ENCODE measurements at places on chromosomes 4 and X.
A peak's percentile ranks its signal among the peaks of the same experiment; 100 is the strongest.

- no peak for DNase-seq
Observed at GRCh38 chrX:9845578-9845952, 59.3 kb downstream of the SHROOM2 start.

- DNase-seq: no peak
Observed at GRCh38 chrX:129908636-129909035, 2.7 kb downstream of the UTP14A start.

DNA sequence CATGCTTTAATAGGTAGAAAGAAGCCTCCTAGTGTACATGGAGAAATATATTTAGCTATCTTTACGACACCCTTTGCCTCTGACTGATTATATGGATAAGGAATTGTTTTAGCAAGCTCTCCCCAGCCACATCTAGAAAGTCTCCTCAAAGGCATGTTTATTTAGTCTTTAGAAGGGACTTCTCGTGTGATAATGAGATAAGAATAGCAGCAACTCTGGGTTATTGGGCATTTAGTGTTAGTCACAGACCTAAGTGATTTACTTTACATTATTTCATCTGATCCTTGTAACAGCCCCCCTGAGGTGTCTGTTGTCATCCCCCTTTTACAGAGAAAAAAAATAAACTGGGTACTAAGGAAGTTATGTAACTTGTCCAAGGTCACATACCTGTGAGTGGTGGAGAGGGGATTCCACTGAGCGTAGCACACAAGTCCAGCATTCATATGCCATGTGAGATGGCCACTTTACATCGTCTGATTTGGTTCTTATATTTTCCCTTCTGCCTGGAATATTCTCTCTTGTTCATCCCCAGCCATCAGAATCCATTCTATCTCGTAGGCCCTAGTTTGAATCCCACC lies 77.7 kb downstream of the TSPAN7 start:
- no peak for DNase-seq

DNA sequence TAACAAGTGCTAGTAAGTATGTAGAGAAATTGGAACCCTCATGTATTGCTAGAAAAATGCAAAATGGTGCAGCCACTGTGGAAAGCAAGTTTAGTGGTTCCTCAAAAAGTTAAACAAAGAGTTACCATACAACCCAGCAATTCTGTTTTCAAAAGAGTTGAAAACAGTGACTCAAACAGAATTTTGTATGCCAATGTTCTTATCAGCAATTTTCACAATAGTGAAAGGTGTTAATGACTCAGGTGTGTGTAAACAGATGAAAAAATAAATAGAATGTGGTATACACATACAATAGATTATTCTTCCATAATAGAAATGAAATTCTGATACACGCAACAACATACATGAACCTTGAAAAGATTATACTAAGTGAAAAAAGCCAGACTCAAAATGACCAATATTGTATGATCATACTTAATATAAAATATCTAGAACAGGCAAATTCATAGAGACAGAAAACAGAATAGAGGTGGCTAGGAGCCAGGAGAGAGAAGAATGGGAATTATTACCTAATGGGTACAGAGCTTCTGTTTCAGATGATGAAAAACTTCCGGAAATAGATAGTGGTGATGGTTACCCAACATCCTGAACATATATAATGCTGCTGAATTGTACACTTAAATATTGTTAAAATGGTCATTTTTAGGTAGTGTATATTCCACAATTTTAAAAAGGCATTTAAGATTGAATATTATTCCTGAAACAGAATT lies 51.6 kb downstream of the WDFY3 start:
- no peak for DNase-seq

- DNase-seq: no peak
Observed at GRCh38 chr4:174406383-174406782, 115.9 kb downstream of the HPGD start.

DNA sequence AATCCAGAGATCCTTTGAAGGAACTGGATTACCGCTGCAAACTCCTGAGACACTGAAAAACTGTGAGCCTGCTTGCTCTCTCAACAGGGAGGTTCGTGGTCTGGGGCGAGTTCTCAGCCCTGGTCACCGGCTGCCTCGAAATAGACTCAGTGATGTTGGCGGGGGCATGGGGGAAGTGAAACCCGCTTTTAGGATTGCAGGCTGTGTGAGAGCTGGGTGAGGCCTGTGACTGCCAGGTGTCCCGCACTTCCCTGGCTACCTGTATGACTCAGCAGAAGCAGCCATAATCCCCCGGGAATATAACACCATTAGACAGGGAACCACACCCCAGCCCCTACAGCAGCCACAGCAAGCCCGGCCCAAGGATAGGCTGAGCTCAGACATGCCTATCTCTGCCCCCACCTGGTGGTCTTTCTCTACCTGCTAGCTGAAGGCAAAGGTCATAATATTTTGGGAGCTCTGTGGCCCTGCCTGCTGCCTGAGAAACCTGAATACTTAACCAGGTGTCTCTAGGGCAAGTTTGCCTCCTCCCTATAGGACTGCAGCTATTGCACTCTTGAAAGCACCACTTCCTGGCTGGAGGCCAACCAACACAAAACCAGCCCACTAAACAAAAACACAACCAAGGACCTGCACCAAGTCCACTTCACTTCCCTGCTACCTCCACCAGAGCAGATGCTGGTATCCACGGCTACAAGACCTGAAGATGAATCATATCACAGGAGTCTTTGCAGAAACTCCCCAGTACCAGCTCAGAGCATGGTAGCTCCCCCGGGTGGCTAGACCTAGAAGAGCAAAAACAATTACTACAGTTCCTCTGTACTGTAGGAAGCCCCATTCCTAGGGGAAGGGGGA lies 202.0 kb downstream of the RRAGB start:
- DNase-seq: no peak

DNA sequence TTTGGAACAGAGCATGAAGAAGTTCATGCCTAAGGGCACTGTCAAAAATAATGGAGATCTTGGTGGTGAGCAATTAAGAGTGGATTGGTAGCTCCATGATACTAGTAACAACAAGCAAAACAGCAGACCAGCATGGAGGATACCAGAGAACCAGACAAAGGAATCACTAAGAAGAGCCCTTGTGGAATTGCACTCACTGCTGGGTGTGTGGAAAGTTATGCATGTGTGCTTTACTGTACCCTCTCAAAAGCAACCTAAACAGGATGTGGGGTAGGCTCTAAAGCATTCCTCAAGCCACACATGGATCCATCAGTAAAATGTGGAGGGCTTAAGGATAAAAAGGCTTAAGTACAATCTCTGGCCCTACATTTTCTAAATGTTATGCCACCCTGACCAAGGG lies 69.5 kb downstream of the AR start:
- DNase-seq: no peak

DNA sequence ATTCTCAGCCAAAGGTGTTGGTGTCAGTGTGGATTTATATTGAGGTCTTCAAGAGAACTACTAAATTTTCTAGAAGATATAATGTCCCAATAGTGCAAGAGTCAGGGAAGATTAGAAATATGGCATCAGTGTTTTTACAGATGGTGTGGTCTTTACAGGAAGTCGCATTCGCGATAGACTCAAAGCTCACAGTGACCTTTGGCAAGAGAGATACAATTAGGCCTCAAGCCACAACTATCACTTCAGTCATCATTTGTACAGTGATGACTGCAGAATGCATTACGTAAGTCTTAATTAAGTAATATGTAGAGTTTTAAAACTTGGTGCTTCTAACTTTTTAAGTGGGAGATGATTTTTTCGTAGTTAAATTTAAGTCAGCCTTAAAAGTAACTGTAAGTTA lies 237.2 kb upstream of the FSTL5 start:
- DNase-seq: no peak

DNA sequence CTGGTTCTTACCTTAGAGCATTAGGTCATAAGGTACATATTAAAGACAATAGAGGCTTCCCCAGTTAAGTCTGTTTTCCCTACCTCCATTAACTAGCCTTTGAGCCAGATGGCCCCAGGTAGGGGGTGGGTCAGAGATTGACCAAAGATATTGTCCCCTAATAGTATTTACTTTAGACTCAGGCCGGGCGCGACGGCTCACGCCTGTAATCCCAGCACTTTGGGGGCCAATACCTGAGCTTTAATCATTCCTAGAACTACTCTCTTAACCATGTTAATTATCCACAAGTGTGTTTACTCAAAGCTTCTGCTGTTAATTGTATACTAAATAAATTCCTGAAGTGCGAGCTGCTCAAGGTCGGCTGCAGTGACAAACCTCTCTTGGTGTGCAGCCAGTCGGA lies 28.0 kb upstream of the AMBN start:
- DNase-seq: no peak

- peak; percentile 57 for DNase-seq
Observed at GRCh38 chrX:30521440-30522182, 56.0 kb downstream of the TASL start.

DNA sequence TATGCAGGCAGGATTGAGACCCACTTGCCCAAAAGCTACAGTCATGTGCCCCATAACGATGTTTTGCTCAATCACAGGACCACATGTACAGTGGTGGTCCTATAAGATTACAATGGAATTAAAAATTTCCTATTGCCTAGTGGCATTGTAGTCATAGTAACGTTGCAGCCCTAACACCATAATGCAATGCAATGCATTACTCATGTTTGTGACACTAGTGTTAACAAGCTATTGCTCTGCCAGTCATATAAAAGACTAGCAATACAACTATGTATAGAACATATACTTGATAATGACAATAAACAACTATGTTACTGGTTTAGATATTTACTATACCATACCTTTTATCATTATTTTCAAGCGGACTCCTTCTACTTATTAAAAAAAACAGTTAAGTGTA lies 50.6 kb downstream of the VGLL1 start:
- no peak for DNase-seq

DNA sequence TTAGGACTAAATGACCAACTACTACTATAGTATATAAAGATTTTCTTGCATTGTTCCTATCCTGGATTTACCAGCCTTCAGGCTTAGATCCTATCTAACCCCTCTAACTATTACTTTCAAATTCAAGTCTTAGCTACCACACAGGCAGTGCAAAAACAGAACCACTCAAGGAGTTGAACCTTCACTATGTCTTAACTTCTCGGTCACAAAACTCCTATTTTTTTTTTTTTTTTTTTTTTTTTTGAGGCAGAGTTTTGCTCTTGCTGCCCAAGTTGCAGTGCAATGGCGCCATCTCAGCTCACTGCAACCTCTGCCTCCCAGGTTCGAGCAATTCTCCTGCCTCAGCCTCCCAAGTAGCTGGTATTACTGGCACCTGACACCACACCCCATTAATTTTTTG lies 6.3 kb upstream of the FAM200B start:
- no peak for DNase-seq

GRCh38 chr4:148344352-148344751 lies 97.9 kb downstream of the NR3C2 start:
- no peak for DNase-seq

- no peak for DNase-seq
Observed at GRCh38 chrX:16577483-16578029, 72.4 kb upstream of the S100G start.

GRCh38 chrX:18353931-18354368 lies 538 bp downstream of the SCML2 start:
- no peak for DNase-seq

GRCh38 chr4:76199664-76200211 lies 13.9 kb downstream of the SCARB2 start:
- peak; percentile 86 for DNase-seq

DNA sequence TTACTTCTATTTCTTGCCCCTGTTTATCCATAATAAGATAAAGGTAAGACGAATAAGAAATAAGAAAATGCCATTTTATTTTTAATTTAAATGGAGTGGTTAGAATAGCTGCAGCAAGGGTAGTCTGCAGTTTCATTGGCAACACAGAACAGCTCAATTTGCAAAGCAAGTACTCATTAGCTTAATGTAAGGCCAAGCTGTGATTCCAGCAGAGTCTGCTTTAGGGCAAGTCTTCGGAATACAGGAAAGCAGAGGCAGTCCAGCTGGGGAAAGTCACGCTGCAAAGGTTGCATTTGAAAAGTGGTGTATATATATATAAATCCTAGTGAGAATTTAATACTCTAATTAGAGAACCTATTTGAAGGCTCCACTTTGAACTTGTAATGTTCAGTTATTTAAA lies 59.0 kb downstream of the ANXA10 start:
- no peak for DNase-seq

GRCh38 chr4:178595500-178596138 lies 1153.4 kb upstream of the AGA start:
- no peak for DNase-seq

GRCh38 chr4:144174401-144175067 lies 34.0 kb upstream of the GYPA start:
- DNase-seq: peak; percentile 44
